ENCODE measurements at places on chromosomes 3 and 15.

DNA sequence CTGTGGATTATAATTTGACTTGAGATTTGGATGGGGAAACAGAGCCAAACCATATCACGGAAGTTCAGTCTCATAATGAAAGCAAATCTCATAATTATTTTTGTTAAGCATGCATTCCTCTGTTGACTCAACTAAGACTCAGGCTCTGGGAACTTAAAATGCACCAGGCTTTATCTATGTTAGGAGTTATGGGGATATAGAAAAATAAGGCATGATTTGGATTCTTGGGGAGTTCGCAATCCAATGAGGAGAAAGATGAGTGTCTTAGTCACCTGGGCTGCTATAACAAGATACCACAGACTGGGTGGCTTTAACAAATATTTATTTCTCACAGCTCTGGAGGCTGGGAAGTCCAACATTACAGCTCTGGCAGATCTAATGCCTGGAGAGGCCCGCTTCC lies 89.4 kb upstream of the TJP1 start:
- no peak for DNase-seq

- no peak for DNase-seq
These were observed 219.9 kb downstream of the TCF12 start for GRCh38 chr15:57138349-57138788.

DNA sequence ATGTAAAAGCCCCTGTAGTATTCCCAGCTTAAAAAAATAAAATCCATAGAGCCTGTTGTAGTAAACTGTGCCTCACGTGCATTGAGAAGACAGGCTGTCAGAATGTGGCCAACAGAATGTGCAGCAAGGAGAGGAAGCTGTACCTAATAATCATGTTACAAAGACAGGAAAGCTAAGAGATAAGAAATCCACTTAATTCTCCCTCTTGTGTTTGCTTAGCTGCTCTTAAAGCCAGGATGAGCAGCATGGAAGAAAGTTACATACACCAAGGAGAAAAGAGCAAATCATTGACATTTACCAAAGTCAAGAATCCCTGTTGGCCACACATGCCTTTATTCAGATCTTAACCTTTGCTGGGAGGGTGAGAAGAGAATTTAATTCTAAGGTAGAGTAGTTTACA lies 85.9 kb downstream of the TNIK start:
- DNase-seq = no peak

DNA sequence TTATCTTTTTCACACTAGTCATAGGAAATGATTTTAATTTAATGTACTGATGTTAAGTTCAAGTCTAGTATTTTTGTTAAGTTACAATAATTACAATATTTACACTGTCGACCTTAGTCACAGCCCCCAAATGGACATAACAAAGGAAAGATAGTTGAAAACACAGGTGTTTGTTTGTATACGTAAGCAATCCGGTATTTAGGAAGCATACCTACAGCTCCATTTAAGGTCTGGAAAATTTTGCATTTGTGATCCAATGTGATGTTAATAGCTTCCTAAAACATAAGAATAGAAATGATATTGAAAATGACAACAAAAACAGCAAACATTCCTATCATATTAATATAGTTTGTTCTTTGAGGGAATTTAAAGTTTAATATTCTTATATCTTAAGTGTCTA lies 56.9 kb downstream of the PLOD2 start:
- no peak for DNase-seq

GRCh38 chr3:153285194-153285641 lies 123.2 kb downstream of the RAP2B start:
- no peak for DNase-seq

DNA sequence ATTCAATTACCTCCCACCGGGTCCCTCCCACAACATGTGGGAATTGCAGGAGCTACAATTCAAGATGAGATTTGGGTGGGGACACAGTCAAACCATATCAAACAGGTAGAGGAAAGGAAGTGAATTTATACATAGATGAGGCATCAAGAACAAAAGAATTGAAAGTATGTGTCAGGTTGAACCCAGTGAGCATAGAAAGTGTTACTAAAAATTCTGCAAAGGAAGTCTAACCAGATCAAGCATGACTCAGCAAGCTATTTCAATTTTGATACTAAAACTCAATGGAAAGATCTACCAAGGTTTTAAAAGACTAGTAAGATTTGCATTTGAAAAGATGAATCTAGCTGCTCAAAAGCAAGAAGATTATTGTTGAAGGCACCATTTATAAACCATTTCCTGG lies 323.0 kb downstream of the ROBO2 start:
- no peak for DNase-seq

DNA sequence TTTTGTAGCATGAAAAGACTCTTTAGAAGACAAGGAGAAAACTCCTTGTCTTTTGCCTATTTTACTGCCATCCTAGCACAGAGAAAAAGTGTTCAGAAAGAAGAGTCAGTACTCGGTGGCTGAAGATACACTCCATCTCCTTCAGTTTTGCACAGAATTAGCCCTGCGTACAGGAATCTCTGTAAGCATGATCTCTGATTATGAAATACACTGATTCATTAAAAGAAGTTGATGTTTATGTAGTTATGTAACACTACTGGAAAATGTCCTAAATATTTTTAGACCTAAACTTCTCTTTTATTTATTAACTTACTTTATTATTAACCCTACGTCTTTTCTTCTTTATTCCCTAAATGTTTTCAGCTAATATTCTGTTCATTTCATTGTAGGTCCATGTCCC lies 138.4 kb downstream of the LEKR1 start:
- DNase-seq = no peak

- peak; percentile 61 for DNase-seq
These were observed 376.1 kb upstream of the CFAP20DC start for GRCh38 chr3:59425942-59426341.

DNA sequence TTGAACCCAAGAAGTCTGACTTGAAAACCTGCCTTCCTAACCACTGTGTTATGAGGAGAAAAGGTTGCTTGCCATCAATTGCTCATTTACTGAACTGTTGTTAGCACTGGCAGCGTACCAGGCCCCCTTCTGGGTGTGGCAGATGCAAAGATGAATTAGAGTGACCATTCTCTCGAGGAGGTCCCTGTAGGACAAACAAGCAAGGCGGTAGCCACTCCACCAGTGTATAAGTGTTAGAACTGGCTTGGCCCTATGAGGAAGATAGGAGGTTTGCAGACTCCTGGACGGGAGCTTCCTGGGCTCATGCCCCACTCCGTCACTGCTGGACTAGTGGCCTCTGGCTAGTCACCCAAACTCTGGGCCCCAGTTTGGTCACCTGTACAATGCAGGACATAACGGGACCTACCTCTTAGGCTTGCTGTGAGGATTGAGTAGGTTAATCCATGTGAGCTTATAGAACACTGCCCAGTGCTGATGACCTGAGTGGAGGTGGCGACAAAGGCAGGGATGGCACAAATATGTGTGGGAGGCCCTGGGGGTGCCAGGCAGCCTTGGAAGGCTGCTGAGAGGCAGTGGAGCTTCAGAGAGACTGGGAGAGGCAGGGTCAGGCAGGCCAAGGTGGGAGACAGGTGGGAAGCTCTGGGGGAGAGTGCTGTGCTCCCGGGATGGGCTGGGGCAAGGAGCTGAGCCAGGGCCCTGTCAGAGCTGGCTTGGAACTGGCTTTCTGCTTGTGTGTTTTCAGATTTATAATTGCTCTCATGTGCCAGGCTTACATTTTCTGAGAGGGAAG lies 145.9 kb downstream of the DNAJB8 start:
- DNase-seq = no peak

DNA sequence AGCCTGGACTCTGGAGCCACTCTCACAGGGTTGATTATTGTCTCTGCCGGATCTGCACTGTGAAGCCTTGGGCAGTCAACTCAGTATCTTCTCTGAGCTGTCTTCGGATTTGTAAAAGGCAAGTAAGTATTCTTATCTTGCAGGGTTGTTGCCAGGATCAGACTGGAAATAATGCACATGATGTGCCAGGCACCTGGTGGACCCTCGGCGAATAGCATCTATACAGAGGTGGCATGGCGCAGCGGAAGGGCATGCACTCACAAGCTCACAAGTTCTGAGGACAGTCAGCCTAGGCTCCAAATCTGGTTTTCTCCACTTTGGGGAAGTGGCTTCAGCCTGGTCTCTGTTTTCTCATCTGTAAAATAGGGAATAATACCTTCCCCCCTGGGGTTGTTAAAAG lies 113.9 kb downstream of the SRGAP3 start:
- no peak for DNase-seq

DNA sequence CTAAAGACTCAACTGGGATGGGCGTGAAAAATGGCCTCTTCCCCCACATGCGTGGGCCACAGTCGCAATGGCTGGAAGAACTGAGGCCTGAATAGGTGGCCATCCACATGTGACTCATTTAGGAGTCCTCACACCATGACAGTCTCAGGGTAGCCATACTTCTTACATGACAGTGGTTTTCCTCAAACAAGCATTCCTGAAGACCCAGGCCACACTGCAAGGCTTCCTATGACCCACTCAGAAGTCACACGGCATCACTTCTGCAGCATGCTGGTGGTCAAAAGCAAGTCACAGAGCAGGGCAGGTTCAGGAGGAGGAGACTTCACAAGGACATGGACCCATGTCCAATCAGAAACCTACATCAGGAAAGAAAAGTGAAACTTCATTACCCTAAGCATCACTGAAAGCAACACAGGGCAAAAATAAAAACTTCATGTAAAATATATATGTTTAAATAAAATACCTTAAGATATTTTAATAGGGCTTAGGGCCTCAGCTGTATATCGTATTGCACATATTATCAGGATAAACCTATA lies 257.1 kb downstream of the OPA1 start:
- no peak for DNase-seq

- no peak for DNase-seq
These were observed 2.7 kb upstream of the DCAF1 start for GRCh38 chr3:51502562-51502910.

- no peak for DNase-seq
These were observed 9.5 kb downstream of the ISL2 start for GRCh38 chr15:76345880-76346668.

DNA sequence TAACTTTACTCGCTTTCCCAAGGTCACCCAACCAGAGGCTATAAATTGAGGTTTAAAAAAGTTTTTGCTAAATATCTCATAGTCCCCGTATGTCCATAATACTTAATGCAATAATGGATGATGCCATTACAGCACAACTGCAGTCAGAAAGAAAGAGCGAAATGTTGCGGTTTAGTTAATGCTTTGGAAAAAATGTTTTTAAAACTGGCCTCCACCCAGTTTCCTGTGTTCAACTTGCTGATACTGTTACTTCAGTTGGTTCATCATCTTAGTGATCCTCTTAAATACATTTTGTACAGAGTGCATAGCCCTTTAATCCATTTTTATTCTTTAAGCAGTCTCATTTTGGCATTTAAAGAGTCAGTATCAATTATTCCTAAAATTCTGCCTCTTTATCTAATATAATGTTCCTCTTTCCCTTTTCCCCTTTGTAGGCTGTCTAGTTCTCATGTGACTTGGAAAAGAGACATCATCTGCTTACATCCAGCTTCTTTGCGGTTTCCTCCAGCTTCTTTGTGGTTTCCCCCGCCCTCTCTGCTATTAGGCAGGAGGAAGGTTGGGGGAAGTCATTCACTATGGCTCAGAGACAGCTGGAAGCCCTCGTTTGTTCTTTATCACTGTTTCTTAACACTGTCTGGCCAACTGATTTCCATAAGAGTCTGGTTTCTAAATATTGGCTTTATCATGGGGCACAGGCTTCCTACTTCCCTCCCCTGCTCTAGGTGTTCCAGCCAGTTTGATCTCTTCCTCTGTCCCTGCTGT lies 154.3 kb downstream of the GOLIM4 start:
- DNase-seq = no peak

- no peak for DNase-seq
These were observed 209.5 kb downstream of the MECOM start for GRCh38 chr3:169454060-169454317.

DNA sequence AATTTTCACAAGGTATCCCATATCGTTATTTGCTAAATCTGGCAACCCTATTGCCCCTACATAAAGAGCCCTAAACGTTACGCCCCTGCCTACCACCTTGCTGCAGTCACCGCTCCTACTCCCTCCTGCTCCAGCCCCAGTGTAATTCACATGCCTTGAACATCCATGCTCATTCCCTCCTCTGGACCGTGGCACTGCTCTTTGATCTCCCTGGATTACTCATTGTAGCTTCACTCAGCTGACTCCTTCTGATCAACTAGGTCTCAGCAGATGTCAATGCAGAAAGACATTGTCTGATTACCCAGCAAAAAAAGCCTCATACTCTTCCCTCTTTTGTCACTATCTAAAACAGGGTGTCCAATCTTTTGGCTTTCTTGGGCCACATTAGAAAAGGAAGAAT lies 40.7 kb upstream of the KBTBD8 start:
- DNase-seq = no peak

DNA sequence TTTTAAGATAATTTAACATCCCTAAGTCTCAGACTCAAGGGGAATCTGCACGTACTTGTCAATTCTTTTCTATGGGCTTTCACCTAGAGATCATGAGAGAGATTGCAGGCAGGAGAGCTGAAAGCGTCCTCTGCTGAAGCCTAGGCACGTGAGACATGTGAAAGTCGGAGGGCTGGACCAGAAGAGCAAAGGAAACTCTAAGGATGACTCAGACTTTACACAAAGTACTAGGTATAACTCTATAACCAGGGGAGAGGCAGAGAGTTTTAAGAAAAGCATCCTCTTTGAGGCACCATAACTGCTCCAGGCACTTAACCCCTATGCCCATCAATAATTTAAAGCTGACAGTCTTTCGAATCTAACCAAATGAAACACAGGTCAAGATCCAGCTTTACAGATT lies 436.6 kb downstream of the VGLL3 start:
- DNase-seq = no peak

DNA sequence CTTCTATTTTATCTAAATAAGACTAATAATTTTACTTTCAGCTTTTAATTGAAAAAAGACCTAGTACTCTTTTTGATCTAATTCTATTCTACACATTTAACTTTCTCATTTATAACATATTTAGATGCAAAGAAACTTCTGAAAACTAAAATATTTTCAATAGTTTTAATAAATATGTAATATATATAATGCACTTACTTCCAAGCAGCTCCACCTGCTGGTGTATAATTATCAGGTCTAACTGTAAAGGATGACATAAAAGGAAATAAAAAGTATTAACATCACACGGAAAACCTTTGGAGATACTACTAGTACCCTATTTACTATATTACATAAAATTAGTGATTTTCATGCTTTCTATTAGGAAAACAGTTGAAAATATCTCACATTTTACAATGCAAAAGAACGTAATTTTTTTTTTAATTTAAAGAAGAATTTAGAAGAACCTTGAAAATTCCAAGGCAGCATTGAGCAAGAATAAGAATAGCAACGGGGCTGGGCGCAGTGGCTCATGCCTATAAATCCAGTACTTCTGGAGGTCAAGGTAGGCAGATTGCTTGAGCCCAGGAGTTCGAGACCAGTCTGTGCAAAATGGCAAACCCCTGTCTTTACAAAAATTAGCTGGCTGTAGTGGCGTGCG lies 10.2 kb downstream of the PLSCR5 start:
- DNase-seq = no peak

- DNase-seq = no peak
These were observed 203.5 kb downstream of the RSRC1 start for GRCh38 chr3:158313338-158313927.

GRCh38 chr3:182244222-182244971 lies 532.7 kb downstream of the SOX2 start:
- no peak for DNase-seq

- no peak for DNase-seq
These were observed 640.4 kb upstream of the ROBO1 start for GRCh38 chr3:80408030-80408721.

GRCh38 chr3:142998439-142998838 lies 2.9 kb upstream of the U2SURP start:
- DNase-seq = no peak
